ENCODE measurements at places on chromosomes 12 and 14. TPM values are rescaled to one million over a fixed set of nuclear protein-coding genes. Genes with fewer than 3 reads are reported as not detected.

GRCh38 chr14:33369972-33370371 is 431.3 kb downstream of the NPAS3 start:
- no peak overlapping the region for H3K4me3 ChIP-seq
- no peak overlapping the region for H3K27ac ChIP-seq
- no peaks in the 10 kb centered on the region for H3K27me3 ChIP-seq
- H3K4me1 ChIP-seq, result no peaks in the 10 kb centered on the region

The MYF6 gene
- under 0.01 TPM for total RNA-seq

The SLC10A1 gene
- total RNA-seq, result not detected

The KRT6A gene
- not detected for total RNA-seq

The BEGAIN gene
- total RNA-seq, result under 0.01 TPM

Measured in fibroblast of lung (primary cell).